ENCODE measurements at places on chromosomes 2 and 18. TPM values are rescaled to one million over a fixed set of nuclear protein-coding genes. Genes with fewer than 3 reads are reported as not detected.

DNA sequence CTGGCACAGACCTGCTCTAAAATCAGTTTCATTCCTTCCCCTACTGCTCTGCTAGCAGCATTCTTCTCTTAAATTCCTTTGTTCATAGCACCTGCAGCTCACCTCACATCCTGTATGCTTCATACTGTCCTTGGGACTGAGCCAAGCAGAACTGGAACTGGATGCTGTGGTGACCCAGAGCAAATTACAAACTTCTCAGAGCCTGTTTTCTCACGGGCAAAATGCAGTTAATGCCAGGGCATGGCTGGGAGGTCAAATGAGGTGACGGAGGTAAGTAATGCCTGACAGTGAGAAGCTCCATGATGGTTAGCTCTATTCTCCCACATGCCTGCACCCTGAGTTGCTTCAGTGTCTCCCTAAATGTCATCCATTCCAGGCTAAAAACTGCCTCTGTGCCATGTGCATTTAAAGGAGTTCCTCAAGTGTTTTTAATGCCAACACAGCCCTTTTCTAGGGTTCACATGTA is 29.7 kb downstream of the C2orf42 start:
- peak; percentile 89 for DNase-seq

DNA sequence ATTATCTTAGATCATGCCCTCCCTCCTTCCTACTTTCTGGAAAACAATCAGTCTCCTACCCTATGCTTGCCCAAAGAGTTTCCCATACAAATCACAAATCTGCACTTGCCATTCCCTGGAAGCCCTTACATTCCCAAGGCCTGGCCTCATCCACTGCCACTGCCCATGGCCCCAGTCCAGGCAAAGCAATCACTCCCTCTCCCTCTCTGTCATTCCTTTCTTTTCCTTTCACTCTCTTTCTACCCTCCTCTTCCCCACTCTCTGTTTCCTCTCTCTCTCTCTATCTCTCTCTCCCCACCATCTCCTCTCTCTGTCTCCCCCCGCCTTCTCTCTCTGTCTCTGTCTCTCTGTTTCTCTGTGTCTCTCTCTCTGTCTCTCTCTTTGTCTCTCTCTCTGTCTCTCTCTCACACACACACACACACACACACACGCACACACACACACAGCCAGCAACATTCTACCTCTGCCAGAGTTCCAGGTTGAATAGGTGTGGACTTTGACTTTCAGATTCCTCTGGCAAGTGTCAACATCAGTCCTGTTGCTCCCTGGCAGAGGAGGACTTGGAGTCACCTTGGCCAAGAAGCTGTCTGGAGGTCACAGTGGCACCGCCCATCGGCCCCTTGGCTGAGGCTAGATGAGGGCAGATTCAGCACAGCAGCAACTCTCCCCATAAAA is 43.7 kb upstream of the NAT8 start:
- no peak for DNase-seq

Gene PPM1B
- total RNA-seq: 29.5 TPM

DNA sequence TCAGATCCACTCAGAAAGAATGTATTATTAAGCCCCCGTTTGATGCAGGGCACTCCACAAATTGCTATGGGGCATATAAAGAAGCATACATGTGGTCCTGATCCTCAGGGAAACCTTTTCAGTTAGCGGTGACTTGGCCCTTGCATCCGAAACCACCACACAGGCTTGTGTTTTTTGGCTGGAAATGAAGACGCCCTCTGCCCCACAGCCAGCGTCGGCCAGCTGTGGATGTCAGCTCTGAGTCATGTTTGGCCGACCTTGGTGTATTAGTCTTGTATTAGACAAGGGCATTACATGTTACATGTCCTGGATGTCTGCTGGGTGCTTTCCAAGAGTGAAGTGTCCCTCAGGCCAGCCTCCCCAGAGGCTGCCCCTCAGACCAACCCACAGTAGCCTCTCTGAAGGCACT is 107.6 kb upstream of the MAP3K20 start:
- DNase-seq: no peak

Gene CCDC74A
- 13.3 TPM for total RNA-seq

- no peak for DNase-seq
Observed at GRCh38 chr2:41417511-41417910, 630.3 kb upstream of the PKDCC start.

Gene ING5
- total RNA-seq: 12.7 TPM

Gene NAPG
- total RNA-seq: 28.6 TPM

- no peak for DNase-seq
Observed at GRCh38 chr2:24421668-24422067, 61.3 kb upstream of the ITSN2 start.

Gene GALNT5
- 10.2 TPM for total RNA-seq

DNA sequence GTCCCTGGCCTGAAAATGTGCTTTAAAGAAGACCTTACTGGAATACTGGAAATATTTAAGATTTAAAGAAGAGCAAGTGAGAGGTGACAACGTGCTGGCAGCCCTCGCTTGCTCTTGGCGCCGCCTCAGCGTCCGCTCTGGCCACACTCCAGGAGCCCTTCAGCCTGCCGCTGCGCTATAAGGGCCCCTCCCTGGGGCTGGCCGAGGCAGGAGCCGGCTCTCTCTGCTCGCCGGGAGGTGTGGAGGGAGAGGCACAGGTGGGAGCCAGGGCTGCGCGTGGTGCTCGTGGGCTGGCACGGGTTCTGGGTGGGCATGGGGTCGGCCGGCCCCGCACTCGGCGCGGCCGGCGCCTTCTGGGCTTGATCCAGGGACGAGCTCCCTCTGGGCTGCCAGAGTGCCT is 2.9 kb upstream of the COQ10B start:
- DNase-seq: no peak

Measured in foreskin keratinocyte (primary cell).